ENCODE measurements at places on chromosomes 2 and 18.

DNA sequence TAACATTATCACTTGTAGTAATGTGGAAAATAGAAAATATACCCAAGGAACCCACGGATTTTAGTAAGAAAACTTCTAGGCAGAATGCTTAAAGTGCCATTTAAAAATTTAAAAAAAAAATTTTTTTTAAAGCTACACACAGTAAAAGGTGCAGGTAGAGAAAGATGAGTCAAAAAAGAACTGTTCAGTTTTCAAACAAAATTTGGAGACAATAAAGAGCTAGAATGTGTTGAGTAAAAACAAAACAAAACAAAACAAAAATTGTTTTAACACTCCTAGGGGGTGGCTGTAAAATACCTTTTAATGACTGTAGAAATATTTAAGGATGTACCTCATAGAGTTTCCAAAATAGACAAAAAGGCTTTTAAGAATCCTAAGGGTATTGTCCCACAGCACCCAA, 212.0 kb downstream of the TGIF1 start:
- DNase-seq = no peak

GRCh38 chr2:30164131-30164925, 17.5 kb downstream of the YPEL5 start:
- no peak for DNase-seq

DNA sequence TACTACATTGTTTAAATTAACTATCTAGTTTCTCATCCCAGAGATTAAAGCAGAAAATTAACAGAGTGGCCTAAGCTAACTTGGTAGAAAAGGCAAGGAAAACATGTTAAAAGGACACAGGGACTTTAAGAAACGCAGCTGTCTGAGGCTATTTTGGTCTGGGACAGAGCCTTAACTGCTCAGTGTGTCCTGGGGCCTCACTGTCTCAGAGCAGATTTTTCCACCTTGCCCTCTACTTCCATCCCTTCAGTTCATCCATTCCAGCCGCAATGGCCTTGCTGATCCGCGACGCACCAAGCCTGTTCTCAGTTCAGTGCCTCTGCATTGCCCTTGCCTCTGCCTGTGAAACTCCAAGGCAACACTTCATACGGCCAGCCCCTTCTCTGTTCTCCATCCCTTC, 114.9 kb upstream of the OSR1 start:
- DNase-seq = no peak

DNA sequence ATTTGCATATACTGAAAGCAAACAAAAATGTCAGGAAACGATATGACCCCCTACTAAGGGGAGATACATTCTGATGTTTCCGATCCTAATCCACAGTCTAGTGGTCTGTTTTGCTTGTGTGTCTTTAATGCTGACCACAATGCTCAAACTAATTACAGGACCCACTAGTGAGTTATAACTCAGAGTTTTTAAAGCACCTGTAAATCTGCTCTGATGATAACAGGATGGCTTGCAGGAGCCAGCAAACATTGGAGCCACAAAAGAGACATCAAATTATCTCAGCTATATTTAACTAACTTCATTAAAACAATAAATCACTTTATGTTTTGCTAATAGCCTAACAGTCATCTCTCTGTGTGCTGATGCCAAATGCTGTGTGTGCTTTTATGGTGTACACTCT, 300.3 kb downstream of the NBAS start:
- DNase-seq = no peak

DNA sequence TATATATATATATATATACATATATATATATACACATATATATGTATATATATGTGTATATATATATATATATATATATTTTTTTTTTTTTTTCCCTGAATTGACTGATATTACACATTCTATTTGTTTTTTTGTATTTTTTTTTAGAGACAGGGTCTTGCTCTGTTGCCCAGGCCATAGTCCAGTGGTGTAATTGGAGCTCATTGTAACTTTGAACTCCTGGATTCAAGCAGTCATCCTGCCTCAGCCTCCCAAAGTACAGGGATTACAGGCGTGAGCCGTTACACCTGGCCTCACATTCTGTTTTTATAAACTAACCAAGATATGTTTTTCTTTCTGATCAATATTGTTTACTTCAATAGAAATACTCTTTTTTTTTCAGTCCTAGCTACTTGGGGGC, 26.2 kb downstream of the NCAPH start:
- no peak for DNase-seq

GRCh38 chr2:5528706-5529105, 163.5 kb upstream of the SOX11 start:
- no peak for DNase-seq

DNA sequence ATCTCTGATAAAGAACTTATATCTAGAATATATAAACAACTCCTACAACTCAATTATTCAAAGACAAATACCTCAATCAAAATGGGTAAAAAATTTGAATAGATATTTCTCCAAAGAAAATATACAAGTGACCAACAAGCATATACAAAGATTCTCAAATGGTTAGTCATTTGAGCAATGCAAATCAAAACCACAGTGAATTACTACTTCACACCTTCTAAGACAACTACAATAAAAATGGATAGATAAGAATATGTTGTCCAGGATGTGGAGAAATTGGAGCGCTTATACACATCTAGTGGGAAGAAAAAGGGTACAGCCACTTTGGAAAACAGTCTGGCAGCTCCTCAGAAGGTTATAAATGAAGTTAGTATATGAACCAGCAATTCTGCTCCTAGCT, 332.9 kb downstream of the TGIF1 start:
- no peak for DNase-seq

- DNase-seq = no peak
Measured at GRCh38 chr2:165637396-165637795, 156.7 kb downstream of the GALNT3 start.

- DNase-seq = no peak
Measured at GRCh38 chr2:85018049-85018447, 47.1 kb downstream of the KCMF1 start.

DNA sequence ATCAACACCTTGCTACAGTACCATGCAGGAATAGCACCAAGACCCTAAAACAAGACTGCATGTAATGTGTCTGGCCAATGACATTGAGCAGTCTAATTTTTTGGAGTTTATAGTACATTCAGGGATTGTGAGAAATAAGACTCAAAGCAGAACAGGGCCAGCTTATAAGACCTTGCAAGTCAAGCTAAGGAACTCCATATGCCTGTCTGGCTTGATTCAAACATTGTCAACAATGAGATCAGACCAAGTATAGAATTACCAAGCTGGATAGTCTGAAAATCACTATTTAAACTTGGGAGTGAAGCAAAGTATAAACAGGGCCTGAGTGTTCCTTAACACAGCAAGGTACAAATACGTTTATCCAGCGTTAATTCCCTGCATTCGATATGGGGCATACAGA, 370.9 kb downstream of the CNTNAP5 start:
- no peak for DNase-seq

- no peak for DNase-seq
Measured at GRCh38 chr2:19435815-19436214, 77.4 kb upstream of the OSR1 start.

DNA sequence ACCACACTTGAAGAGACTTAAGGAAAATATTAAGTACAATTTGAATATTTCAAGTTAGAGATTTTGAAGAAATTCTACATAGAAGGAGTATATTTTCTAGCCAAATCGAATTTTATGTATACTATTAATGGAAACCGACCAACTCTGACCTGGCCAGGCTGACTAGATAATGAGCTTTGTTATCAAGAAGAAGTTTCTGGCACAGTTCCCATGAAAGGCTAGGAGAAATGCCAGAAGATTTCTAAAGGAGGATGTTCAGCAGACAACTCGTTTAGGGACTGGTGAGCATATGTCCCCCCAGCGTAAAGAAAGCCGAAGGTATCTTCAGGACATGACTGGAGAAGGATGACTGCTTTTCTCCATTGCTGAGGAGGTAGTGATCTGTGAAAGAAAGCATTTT, 127.3 kb downstream of the DIS3L2 start:
- no peak for DNase-seq

DNA sequence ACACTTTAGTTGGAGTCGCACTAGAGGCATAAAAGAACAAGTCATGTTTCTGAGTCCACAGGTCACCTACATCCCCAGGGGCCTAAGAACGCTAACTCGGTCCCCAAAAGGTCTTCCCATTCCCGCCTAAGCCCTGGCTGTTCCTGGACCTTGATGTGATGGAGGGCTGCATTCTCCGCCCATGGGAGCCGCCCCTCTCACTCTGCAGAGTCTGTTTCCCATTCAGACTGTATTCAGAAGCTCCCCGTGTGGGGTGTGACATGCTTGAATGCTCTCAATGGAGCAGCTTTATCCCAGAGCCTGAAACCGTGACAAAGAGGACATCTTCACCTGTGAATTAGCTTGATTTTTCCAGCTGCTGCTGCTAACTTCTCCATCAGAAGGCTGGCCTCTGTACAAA, 319.0 kb upstream of the KLHL29 start:
- no peak for DNase-seq

DNA sequence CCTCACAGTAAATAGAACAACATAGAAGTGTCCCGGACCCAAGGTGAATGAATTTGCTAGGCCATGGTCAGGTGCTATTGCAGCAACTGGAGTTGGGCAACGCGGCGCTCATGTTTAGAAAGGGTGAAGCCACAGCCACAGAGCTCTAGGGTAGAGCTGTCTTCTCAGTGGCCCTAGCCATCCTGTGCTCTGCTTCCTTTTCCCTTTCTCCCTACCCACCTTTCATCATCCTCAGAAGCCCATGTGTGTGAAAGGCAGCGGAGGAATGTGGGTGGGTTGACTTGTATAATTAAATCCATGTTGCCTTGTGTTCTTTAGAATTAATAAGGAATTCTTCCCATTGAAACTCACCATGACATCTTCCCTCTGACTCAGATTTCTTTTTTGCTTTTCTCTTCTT, 336.7 kb downstream of the OSR1 start:
- no peak for DNase-seq

DNA sequence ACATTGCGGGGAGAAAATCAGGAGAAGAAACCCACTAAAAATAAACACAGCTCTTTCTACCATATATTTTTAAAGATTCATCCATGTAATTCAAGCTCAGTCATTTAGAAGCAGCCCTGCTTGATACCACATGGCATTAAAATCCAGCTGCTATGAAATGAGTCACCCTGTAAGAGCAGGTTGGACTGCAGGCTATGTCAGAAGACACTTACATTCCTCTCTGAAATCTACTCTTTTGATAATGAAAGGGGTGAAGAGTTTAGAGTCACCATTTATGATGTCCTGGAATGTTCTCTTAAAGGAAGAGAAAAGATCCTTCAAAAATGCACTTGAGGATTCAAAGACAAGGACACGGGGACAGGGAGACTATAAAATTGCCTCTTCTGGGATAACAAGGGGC, 100.6 kb upstream of the APCDD1 start:
- DNase-seq = no peak

DNA sequence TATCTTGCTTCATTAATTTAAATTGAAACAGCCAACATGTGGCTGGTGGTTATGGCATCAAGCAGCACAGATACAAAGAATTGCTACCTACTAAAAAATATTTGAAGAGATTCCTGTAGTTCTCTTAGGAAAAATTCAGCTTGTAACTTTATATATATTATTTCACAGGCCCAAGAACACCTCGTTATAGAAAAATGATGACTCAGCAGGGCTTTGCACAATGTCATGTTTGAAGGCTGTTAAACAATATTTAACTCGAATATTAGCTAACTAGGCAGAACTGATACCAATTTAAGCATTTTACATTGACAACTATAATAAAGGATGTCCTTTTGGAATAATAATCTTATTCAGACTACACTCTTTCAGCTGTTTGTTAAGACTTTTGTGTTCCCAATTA, 102.3 kb upstream of the LYPD1 start:
- no peak for DNase-seq

DNA sequence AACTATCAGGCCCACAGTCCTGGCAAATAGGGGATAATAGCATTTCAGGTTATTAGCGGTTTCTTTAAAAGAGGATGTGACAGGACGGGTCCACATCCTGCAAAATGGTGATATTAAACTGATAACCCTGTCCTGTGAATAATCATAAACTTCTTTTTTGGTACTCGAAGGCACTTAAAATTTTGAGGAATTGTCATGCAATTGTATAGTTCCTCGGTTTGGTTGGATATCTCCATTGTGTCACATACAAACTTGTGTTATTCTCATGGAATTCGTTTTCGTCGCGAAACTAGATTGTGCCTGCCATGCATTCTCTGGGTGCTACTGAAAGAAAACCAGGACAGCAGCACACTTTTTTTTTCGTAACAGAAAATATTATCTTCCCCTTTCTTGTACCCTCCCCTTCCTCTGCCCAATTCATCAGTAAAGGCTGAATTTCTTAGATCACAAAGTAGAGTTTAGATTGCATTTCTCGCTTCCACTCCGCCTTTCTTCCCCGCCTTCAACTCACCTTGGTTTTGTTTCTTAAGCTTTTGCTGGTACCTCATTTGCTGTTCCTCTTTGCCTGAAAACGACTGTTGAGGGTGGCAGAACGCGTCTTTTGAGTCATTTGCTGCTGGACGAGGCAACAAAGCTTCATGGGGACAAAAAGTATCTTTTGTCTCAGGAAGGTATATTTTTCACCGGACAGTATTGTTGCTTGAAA, 1.3 kb downstream of the CERS6 start:
- no peak for DNase-seq

DNA sequence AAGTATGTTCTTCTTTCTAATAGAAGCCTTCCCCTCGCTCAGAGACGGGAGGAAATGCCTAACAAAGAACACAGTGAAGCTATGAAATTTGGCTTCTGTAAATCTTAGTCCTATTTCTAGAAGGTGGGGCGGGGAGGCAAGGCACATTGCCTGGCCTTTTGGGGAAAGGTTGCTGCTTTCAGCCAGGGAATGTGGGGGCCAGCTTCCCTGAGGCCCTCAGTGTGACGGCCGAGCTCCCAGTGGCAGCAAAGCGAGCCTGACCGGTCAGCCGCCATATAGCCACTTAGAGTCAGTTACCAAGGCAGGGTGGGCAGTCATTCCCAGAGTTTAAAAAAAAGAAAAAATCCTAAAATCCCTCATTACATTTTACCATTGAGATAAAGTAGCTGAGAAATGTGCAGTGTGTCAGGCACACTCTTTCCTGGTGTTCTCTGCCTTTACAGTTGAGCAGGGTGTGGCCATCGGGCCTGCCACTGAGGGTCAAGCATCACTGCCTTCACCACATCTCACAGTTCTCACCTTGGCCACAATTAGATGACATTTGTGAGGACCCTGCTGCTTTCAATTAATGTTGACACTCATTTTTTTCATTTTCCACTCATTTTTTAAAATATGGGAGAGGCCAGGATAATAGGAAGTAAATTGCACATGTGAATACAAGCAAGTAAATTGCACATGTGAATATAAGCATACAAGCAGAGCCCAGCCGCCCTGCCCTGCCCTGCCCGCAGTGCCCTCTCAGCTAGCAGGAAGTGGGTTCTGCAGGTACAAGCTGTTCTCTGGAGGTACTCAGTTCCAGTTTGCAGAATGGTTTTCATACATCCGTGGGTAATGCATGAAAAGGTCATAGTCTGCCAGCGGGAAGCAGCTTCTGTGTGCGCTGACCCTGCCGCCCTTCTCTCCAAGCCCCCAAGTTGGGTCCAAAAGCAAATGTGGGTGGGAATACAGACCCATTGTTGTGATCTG, 76.9 kb downstream of the WDSUB1 start:
- DNase-seq = no peak

- DNase-seq = no peak
Measured at GRCh38 chr2:853203-853870, 97.3 kb upstream of the SNTG2 start.

Data from NCI-H1436 treated with DMSO at 0.1 percent for 48 hours (cell line).